Stimulated activated CD8-positive, alpha-beta memory T cell treated with anti-CD3 and anti-CD28 coated beads, Interleukin-7, amount 100 ng/mL, for 48 hours (primary cell): ENCODE measurements at places on chromosomes 4 and X.

GRCh38 chr4:73988061-73988460, at the start of gene PPBP:
PPBP (minus strand) TSS chr4:73988190; CDS start chr4:73988103, 87 bp downstream.
- no peak for DNase-seq

- no peak for DNase-seq
Observed at GRCh38 chrX:48496660-48497059, 12.1 kb upstream of the PORCN start.

GRCh38 chr4:125265846-125266245, 48.9 kb upstream of the FAT4 start:
- DNase-seq, result no peak

DNA sequence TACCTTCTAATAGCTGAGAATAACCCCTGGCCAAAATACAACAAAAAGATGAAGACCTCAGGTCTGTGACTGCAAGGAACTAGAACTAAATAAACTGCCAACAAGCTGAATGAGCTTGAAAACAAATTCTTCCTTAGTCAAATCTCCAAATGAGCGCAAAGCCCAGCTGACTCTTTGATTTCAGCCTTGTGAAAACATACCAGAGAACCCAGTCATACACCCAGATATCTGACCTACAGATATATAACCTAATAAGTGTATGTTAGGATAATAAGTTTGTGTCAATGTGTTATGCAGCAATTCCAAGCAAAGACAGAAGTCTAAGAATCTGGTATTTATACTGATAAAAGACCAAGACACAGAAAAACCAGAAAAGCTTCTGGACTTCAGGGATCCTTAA, 38.0 kb upstream of the ADGRL3 start:
- DNase-seq, result no peak

GRCh38 chr4:83703752-83704151, 167.8 kb downstream of the GPAT3 start:
- no peak for DNase-seq

- no peak for DNase-seq
Observed at GRCh38 chr4:40514497-40514951, 115.1 kb downstream of the RBM47 start.

DNA sequence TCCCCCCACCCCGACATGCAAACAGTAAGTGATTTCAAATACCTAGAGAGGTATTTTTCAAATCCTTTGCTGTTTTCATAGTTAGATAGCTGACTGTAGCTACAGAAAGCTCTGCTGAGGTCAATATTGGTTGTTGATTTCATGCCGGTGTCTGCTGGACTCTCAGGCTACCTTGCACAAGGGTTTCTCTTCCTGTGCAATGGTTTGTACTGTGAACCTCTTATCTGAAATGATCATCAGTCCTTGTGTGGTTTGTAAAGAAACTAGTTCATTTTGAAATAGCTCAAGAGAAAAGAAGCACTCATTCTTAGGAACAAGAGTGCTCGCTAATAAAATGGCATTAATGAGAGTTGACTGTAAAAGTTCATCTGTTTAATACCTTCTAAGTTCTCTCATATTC, 2.1 kb downstream of the MTM1 start:
- DNase-seq, result no peak

DNA sequence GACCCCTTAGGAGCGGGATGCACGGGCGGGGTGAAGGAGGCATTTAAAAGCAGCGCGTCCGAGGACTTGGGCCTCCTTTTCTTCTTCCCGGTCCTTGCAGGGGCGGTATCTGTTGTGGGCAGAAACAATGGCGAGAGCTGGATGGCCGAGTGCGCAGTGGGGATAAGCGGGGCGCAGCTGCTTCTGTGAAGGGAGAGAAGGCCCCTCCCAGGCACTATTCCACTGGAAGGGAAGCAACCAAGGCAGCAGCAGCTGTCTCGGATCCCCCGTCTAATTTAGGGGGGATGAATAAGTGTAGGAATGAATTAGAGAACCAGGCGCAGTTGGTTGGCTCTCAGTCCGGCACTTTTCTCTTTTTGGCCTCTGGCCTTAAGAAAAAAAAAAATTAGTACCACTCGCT, 995 bp downstream of the SMARCA5 start:
- DNase-seq, result no peak

GRCh38 chr4:143286701-143287571, 49.7 kb upstream of the GAB1 start:
- DNase-seq, result no peak

GRCh38 chrX:155747520-155747919, 133.6 kb upstream of the VAMP7 start:
- no peak for DNase-seq

GRCh38 chr4:128668566-128668965, 140.9 kb upstream of the JADE1 start:
- DNase-seq, result no peak

- no peak for DNase-seq
Observed at GRCh38 chrX:51803833-51804232, 60.6 kb downstream of the GSPT2 start.

DNA sequence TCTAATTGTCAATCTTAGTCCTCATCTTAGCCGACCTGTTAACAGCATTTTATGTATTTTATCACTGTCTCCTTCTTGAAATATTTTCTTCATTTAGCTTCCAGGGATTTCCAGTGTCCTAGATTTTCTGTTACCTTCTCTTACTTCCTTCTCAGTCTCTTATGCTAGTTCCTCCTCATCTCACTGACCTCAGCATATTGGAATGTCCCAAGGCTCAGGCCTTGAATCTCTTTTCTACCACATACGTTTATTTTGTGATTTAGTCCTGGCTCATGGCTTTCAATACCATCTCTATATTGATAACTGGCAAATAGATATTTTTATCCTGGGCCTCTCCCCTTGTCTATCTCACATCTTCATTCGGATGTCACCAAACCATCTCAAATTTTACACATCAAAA, 61.1 kb downstream of the IQCM start:
- no peak for DNase-seq

GRCh38 chr4:128682942-128683666, 126.4 kb upstream of the JADE1 start:
- no peak for DNase-seq

- DNase-seq, result no peak
Observed at GRCh38 chrX:66009231-66009845, 30.5 kb downstream of the VSIG4 start.

DNA sequence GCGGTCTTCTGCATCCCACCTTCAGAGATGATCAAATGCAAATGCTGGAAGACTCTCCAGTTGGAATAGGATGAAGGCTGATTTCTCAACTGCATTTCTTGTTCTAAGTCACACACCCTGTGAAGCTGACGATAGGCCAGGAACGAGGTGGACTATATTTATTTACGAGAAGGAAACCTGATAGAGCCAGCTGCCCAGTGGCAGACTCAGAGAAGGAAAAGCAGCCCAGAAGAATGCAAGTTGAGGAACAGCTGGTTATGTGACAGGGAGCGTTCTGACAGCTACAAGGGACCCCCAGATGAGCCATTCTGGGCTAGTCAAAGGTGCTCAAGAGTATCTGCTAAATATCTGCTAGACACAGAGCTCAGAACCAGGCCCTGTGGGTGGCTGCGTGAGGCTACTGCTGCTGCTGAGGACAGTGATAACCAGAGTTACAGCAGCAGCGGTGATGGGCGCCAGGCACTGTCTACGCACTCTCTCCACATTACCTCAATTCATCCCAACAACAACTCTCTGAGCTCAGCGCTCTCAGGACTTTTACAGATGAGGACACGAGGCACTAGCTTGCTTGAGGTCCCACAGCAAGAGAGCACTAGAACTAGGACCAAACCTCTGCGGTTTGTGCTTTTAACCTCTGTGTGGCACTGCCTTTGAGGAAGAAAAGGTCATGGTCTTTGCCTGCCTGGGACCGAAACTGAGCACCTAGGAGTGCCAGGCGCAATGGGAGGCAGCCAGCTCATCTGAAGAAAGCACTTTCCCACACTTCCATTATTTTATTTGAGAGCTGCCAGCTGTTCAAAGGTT, 69.0 kb downstream of the GATB start:
- DNase-seq, result no peak

DNA sequence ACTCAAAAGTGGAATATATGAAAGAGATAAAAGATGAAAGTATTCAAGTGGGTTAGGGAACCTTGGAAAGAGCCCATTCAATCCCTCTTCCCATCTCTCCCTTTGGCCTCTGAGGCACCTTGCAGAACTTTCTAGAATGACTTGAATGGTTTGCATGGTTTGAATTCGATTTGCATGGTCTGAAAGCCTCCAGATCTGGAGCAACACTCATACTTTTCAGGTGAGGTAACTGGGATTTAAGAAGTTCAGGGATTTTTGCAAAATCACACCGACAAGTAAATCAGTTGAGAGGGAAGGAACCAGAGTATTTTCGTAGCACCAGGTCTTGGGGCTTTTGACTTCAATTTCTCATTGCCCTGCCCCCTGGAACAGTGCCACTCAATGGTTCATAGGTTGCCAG, 476.0 kb upstream of the FTHL17 start:
- DNase-seq, result no peak

- no peak for DNase-seq
Observed at GRCh38 chr4:181085557-181085956, 1157.6 kb upstream of the TENM3 start.

GRCh38 chr4:118120120-118120760, 86.0 kb downstream of the NDST3 start:
- no peak for DNase-seq

GRCh38 chrX:149010013-149010852, 494.9 kb downstream of the IDS start:
- no peak for DNase-seq

GRCh38 chr4:6910960-6911874, 1.6 kb downstream of the TBC1D14 start:
- DNase-seq, result no peak

- no peak for DNase-seq
Observed at GRCh38 chr4:127732623-127733328, 2.6 kb downstream of the SLC25A31 start.

DNA sequence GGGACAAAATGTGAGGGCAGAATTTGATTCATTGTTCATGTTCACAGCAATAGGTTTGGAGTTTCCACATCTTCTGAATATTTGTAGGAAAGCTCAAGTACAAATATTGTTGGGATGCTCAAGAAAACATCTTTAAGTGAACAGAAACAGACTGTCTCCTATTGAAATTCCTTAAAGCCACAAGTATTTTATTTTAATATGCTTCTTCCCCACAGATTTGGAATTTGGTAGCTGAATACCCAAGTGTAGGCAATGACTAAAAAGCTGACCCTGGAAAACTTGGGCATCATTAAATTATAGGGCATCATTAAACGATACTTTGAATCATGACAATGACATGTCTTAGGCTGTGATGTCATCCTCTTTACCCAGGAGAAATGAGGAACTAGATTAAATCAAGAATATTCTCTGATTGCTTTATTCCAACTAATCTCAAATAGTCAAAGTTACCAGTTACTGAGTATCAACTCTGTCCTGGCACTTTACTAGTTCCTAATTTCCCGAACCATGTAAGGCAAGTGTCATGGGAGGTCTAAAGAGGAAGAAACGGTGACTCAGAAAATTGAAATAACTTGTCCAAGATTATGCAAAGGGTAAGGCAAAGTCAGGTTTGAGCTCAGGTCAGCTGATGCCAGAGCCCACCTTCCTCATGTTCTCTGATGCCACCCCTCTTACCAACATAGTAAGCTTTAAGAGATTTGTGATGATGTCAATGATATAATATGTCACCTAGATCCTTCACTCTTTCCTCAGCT, 223.1 kb upstream of the LEF1 start:
- no peak for DNase-seq

GRCh38 chr4:3673716-3674478, 92.3 kb upstream of the ADRA2C start:
- DNase-seq, result no peak

DNA sequence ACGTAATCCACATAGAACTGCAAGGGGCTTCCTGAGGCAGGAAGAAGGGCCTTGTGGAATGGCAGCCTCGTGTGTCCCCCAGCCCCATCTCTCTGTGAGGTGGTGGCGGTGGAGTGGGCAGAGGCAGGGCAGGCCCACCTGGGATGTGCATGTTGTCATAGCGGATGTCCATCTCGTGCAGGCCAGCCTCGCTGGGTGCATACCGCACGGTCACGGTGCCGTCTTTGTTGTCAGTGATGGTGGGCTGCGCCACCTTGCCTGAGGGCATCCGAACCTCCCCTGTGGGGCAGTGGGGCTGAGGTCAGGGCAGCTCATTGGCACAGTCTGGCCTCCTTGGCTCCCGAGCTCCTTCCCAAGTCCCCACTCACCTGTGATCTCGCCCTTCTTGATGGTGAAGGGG, 20.4 kb downstream of the FLNA start:
- no peak for DNase-seq

- no peak for DNase-seq
Observed at GRCh38 chr4:41452484-41453225, 85.3 kb upstream of the LIMCH1 start.

- DNase-seq, result no peak
Observed at GRCh38 chrX:66014556-66014955, 25.3 kb downstream of the VSIG4 start.
